ENCODE measurements at places on chromosomes 12 and 14.

GRCh38 chr14:58362798-58363412 lies 32.8 kb upstream of the TOMM20L start:
- no peak for DNase-seq

DNA sequence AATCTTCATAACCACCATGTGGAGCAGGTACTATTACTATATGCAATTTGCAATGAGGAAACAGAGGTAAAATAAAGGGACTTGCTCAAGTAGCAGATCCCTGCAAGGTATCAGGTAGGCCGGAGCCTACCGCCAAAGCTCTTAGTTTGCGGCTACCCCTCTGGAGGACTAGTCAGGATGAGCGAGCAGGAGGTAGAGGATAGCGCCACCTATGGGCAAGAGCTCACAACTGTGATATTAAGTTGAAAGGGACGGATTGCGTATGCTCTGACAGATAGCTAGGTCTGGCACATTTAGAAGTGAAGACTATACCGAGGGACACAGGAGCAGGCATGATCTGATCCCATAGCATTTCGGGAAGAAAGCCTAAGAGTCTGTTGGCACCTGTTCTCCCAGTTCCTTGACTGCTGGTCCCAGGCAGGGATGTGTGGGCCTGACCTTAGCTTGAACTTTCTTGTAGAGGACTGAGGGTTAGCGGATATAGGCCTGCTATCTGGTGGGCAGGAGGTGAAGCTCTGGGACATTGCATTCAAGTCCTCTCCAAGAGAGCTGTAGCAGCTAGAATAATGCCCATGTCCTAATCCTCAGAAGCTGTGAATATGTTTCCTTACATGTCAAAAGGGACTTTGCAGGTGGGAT lies 48.0 kb downstream of the SLC17A8 start:
- DNase-seq: peak; percentile 43

- DNase-seq: no peak
Measured at GRCh38 chr12:78306236-78306635, 475.5 kb downstream of the NAV3 start.

GRCh38 chr12:66693901-66694513 lies 15.1 kb upstream of the GRIP1 start:
- DNase-seq: no peak

GRCh38 chr12:68636268-68636667 lies 25.6 kb downstream of the RAP1B start:
- no peak for DNase-seq

DNA sequence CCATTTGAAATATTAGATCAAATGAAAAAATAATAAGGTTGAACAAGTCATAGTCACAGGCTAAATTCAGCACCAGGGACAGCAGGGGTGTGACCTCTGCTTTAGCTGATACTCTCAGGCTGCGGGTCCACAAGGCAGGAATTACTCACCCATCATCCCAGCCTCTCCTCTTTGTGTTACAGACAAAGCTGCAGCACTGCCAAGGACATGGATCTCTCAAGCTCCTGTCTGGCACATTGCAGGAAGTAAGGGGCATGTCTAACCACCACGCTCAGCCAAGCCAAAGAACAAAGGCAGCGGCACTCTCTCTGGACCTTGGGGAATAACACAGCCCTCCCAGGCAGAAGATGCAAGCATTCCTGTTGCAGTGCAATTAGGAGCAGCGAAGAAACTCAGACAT lies 783.8 kb downstream of the VRK1 start:
- DNase-seq: no peak

GRCh38 chr14:93546642-93547041 lies 115.9 kb downstream of the UNC79 start:
- DNase-seq: no peak

GRCh38 chr14:75647640-75648039 lies 13.0 kb downstream of the ERG28 start:
- DNase-seq: no peak

DNA sequence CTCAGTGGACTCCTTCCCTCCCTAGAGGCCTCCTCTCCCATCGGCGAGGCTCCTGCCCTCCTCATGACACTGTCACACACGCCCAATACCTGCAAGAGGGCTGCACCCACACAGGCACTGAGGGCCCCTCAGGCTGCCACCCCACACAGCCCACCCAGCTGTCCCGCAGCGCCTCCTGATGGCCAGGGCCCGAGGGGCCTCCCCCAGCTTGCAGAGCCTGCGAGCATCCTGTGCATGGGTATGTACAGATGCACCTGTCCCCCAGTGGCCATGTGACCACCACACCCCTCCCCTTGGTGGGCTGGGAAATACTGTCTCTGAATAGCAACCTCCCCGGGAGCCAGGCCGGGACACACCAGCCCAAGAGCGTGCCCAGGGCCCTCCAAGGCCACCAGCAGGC lies 19.0 kb upstream of the NUDT14 start:
- no peak for DNase-seq

GRCh38 chr14:50335389-50335788 lies 23.3 kb downstream of the DMAC2L start:
- DNase-seq: no peak

DNA sequence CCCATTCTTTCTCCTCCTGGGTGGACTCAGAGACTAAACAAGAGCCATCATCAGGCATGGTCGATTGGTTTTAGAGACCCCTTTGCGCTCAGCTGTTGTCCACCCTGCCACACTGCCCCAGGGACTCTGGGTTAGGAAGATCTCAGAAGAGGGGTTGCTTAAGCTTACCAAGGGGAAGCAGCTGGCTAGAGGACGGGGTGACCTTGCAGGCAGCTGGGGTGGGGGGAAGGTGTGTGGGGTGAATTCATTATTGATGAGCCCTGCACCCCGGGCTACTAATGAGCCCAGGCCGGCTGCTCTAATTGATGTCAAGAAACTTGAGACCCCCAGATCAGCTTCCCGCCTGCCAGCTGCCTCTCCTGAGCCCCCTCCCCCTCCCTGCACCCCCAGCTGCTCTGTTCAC lies 8.7 kb upstream of the ZNF385A start:
- DNase-seq: no peak

DNA sequence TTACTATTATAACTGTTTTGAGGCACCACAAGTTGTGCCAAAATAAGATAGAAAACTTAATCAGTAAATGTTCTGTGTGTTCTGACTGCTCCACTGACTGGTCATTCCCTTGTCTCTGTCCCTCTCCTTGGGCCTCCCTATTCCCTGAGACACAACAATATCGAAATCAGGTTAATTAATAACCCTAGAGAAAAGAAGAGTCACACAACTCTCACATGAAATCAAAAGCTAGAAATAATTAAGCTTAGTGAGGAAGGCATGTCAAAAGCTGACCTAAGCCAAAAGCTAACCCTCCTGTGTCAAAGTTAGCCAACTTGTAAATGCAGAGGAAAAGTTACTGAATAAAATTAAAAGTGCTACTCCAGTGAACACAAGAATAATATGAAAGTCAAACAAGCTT lies 53.8 kb upstream of the CCDC196 start:
- no peak for DNase-seq

DNA sequence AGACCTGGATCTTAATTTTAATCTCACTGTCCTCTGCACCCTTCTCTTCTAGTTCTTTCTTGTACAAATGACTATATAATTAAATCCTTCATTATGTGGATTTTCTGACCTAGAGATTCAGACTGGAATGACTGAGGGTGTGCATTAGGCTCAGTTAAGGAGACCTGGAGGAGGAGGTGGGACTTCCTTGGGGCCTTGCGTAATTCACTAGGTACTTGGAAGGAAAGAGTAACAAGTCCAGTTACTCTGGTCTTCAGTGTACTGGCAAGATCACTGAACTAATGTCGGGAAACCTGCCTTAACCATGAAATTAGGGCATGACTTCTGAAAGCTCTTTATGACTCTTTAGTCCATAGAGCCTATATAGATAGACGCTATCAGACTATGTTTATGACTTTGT lies 441.4 kb downstream of the EGLN3 start:
- no peak for DNase-seq

DNA sequence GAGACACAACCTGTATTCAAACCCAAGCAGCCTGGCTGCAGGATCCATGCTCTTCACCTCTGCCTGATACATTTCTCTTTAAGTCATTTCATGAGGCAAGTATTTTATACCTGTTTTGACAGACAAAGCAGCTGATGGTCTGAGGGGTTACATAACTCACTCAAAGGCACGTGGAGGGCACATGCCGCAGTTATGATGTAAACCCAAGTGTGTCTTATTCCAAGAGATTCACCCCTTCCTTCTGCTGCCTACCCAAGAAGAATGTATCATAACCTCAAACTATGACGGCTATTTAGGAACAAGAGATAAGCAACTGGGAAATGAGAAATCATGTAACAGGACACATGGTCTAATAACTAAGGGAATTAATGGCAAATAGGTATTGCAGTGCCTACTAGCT lies 329.8 kb upstream of the TMPO start:
- no peak for DNase-seq

DNA sequence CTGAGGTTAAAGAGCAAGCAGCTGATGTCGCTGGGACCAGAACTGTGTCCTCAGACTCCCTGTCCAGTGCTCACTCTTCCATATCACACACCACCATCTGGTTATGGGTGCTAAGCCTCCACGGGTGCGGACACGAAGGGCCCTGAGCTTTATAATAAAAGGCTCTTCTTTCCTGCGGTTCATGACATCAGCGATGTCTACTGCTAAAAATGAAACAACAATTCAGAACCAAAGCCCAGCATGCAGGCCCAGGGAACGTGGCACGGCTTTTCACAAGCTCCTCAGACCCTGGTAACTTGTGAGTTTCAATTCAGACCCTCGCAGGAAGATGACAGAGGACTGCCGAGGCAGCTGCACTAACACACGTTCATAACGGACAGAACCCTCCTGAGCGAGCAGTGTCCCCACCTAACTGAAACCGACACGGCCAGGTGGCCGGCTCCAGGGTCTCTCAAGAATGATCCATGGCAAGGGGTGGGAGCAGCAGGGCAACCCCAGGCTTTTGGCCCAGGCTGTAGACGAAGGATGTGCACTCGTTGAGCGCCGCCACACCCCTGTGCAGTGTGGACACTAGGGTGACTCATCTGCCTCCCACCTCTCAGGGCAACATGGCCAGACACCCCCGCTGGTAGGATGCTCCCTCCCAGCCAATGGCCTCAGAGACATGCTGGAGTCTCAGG lies 180.3 kb downstream of the CALM1 start:
- no peak for DNase-seq

DNA sequence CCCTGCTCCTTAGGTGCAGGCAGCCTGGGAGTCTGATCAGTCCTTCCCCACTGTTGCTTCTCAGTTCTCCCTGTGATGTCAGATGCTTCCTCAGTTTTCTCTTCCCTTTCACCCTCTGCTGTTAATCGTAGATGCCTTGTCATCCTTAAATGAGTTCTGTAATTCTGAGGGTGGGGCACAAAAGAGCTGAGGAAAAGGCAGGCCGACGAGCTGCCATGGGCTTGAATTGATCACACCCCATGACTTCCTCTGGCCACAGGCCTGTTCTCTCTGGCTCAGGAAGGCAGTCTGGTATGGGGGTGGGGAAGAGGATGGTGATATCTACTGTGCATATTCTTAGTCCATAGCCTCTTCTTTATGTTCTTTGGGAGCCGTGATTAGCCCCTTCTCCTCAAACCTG lies 5.2 kb upstream of the AP1G2 start:
- no peak for DNase-seq

- DNase-seq: no peak
Measured at GRCh38 chr12:113846883-113847755, 119.0 kb downstream of the RBM19 start.

DNA sequence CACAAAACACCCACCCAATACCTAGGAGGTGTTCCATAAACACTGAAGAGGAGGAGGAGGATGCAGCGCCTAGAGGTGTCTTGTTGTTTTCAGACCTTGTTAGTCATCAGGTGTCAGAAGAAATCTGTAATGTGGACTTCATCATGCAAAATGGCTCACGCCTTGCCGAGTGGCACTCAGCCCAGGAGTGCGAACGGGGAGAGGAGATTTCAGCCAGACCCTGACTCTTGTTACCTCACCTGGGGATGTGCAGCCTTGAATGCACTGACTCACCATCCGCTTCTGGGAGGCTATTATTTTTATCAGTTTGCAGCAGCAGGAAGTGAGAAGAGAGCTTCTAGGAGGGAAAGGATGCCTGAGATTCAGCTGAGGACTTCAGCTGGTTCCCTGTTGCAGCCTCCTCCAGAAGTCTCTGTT lies 48.2 kb upstream of the PLXNC1 start:
- no peak for DNase-seq

DNA sequence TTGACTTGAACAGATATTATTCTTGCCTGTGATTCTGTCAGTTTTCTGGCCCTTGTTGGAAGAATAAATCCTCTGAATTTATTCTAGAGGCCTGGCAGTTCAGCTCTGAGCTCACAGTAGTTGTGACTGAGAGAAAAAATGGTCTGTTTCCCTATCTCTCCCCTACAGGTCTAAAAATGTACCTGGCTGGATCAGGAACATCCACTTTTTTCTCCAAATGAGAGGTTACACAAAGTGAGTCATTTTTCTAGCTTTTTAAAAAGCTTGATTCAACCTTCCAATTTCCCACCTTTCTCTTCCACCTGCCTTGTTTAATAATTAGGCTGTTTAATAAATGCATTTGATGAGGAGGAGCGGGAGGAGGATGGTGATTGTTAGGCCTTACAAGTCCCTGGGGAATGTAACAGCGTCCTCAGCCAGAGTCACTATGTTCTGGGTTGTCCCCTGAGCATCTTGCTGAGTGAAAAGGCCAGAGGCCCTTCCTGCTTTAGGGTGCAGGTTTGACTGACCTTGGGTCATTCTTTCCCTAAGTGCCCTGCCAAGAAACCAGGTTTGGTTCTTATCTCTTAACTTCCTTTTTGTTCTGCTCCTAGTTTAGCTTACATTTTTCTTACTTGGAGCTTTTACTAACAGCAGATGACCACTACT lies 91.7 kb upstream of the FUT8 start:
- DNase-seq: no peak

- DNase-seq: peak; percentile 23
Measured at GRCh38 chr12:132393991-132394949, 64.9 kb upstream of the GALNT9 start.

DNA sequence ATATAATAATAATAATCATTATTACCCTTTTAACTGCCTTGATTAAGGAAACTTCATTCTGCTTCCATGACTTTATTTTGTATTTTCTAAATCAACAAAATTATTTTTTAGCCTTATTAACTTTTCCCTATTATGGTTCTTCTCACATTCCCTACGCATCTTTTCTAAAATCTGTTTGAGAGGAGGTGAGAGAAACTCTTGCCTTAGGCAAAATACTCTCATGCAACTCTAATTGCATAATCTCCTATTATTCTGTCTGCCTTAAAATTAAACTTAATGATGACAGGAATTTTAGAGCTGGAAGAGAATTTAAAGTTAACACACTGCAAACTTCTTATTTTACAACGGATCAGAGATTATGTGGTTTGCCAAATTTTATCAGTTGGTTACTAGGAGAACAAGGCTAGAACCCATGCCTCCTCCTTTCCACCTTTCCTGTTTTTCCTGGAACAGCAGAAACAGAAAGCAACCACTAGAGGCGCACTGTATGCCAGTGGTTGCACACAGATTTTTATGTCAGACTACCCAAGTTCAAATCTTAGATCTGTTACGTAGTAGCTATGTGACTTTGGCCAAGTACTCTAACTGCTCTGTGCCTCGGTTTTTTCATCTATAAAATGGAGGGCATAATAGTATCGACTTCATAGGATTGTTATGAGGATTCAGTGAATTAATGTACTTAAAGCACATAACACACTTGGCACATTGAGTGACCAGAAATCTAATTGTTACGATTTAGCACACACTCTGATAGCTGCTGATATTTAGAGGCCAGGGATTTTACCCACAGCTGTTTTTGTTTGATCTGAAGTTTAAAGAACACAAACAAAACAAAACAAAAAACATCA lies 4.3 kb upstream of the BRMS1L start:
- DNase-seq: no peak
